ENCODE measurements at places on chromosomes 16 and 17.

DNA sequence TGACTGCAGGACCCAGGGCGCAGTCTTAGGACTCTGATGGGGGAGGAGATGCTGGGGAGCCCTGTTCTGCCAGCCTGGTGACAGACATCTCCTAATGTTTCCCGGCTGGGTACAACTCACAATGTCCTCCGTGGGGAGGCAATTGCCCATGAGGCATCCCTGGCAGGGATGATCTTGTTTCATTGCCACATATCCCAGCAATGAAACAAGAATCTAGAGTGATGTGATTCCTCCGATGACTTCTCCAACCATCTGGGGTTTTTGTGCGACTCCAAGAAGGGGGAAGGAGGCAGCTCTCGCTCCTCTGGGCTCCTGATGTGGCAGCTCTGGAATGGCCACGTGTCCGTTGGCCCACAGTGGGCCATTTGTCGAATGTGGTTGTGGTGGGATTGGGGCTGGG lies 255.8 kb downstream of the SEC14L1 start:
- no peak for DNase-seq

GRCh38 chr16:31382485-31383161 lies 10.5 kb upstream of the ITGAD start:
- DNase-seq, result no peak

DNA sequence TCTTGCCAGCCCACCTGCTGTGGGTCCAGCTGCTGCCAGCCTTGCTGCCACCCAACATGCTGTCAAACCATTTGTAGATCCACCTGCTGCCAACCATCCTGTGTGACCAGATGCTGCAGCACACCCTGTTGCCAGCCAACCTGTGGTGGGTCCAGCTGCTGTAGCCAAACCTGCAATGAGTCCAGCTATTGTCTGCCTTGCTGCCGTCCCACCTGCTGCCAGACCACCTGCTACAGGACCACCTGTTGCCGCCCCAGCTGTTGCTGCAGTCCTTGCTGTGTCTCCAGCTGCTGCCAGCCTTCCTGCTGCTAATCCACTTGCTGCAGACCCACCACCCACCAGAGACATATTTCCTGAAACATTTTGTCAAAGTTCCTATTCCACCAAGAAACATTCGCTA lies 641 bp downstream of the KRTAP9-1 start:
- DNase-seq, result no peak

DNA sequence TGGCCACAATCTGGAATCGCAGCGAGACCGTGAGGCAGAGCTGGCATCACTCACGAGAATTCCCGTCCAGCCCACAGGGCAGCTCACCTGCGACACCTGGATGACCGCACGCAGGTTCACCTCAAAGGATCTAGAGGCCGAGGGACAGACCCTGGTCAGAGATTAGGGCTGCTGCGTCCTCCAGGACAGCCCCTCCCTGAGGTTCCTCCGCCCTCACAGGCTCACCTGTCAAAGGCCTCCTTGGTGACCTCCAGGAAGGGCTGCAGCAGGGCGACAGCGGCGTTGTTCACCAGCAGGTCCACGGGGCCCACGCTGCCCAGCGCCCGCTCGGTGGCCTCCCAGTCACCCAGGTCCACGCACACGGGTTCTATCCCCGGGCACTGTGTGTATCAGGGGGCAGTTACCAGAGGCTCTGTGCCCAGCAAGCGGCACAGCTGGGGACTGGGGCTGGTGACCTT lies 834 bp downstream of the DCXR start:
- no peak for DNase-seq

DNA sequence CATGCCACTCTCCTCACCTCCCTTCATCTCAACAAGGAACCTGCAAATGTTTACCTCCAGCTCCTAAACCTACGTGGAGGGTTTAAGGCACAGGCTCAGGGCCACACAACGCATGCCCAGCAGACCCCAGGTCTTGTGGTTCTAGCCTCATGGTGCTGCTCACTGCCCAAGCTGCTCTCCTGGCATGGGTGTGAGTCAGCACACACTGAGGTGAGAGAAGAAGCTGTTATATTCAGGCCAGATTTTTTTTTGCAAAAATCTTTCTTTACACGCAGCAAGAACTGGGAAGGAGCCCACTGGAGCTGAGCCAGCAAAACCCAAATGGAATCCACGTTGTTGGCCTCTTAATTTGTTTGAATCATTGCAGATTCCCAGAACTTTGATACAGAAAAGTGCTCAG lies 5.5 kb upstream of the C16orf96 start:
- no peak for DNase-seq

DNA sequence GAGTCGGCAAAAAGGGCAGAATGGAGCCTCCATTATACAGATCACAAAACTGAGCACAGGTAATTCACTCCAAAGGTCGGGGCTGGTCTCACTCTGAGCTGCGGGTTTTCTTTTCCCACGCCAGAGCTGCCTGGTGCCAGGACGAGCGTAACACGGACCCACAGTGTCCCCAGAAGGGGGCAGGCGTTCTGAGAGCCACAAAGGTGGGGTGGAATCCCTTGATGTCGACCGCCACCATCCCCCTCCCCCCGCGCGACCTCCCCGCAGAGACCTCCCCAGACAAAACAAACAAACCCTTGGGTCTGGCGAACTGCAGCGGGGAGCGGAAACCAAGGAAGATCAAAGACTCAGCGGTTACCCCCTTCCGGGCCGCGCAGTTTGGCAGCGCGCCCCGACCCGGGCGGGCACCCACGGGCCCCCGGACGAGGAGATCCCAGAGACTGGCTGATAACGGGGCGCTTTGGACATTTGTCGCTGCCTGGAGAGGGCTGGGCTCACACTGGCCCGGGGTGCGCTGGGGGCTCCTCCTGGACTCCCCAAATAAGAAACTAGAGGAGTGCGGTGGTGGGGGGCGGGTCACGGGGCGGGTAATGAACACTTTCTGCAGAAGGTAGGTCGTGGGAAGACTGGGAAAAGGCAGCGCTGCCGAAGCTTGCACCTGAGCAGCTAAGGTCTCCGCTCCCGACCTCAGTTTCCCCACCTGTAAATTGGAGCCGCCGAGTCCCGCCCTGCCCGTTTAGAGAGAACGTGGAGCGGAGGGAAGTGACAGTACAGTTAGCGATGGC lies 664 bp upstream of the NKD1 start:
- no peak for DNase-seq

- DNase-seq, result no peak
These were observed 153.4 kb upstream of the GSE1 start for GRCh38 chr16:85459529-85460251.

DNA sequence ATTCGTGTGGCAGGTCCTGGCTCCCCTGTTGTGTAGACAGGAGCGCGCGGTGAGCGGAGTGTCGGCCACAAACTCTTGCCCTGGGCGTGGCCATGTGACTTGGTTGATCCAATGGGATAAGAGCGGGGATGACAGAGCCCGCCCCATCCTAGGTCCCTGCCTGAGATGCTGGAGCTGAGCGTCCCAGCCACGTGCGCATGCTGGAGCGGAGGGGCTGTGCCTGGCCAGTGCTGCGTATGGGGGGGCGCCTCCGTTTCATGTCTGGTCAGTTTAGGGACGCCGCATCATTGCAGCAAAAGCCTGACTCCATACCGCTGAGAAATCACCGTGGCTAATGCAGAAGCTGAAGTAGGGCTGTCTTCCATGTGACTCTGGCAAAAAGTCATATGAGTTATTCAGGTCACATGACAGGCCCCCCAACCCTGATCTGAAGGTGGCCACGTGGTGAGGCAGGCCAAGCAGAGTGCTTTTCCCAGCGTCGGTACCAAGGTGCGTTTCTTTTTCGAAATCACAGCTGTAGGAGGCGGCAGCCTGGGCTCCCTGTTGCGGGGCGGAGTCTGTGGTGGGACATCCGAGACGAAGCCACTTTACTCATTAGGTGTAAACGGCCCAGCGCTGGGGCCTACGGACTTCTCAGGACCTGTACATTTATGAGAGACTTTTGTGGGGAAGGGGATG lies 22.5 kb downstream of the HSBP1 start:
- DNase-seq, result no peak

GRCh38 chr17:76268015-76268749 lies 3.0 kb downstream of the UBALD2 start:
- DNase-seq, result no peak

DNA sequence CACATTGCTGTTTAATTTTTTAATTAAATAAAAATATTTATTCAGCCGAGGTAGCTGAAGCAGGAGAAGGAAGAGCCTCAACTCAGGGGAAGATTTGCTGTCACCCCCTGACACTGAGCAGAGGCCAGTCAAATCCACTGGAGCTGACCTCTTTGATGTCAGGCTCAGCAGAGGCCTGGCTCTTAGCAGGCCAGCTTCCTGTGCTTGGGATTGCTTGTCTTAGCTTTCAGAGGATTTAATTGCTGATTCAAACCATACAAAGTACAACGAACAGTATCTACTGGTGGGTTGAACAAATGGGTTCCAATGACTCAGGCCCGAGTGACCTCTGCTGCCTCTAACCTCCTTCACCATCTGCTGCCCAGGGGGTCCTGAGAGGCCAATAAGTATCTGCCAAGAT lies 417.0 kb upstream of the HSBP1 start:
- DNase-seq, result no peak

GRCh38 chr17:77300016-77300686 lies 159.4 kb downstream of the SEC14L1 start:
- no peak for DNase-seq

DNA sequence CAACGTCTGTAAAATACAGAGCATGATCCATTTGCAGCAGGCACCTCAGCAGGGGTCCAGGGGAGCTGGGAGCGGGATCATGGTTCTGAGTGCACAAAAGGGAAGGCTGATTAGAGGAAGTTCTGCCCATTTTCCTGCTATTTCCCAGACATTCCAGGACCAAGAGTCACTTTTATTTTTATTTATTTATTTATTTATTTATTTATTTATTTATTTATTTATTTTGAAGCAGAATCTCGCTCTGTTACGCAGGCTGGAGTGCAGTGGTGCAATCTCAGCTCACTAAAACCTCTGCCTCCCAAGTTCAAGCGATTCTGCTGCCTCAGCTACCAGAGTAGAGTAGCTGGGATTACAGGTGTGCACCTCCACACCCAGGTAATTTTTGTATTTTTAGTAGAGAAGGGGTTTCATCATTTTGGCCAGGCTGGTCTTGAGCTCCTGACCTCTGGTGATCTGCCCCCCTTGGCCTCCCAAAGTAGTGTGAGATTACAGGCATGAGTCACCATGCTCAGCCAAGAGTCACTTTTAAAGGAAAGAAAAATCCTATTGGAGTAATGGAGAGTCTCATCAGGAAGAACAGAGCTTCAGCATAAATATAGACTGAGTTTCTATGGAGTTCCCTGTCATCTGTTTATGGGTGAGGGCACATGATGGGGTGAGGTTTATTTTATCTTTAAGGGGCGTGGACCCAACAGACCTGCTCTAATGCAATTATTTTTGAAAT lies 355.2 kb downstream of the HAPSTR1 start:
- DNase-seq, result no peak

DNA sequence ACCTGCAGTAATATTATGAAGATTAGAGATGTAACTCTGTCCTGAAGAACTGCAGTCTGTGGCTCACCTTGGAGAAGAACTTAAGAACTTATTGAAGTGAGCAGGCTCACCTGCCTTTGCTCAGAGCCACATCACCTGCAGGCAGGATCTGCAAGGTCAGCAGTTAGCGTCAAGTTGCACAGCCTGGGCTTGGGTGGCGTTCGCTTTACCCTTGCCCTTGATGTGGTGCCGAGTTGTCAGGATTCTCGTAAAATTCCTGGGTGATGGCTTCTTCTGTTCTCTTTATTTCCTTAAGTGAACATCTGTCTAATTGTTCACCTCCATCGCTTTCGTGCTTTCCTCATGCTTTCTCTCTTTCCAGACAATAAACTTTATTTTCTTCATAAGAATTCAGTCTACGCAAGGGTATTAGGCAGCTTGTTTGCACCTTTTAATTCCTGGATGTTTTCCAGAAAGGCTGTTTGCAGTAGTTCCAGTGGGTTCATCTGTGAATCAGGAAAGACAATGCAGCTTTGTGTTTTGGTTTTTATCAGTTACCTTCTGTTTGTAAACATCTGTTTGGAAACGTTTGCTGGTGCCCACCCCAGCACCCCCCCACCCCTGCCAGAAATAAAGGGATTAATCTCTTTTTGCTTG lies 254.3 kb downstream of the WWOX start:
- DNase-seq, result no peak
